Fibroblast of upper back skin (primary cell): ENCODE measurements at places on chromosomes 7 and 10.

GRCh38 chr7:68321776-68322496, 1276.3 kb upstream of the AUTS2 start:
- DNase-seq, result peak; percentile 9

DNA sequence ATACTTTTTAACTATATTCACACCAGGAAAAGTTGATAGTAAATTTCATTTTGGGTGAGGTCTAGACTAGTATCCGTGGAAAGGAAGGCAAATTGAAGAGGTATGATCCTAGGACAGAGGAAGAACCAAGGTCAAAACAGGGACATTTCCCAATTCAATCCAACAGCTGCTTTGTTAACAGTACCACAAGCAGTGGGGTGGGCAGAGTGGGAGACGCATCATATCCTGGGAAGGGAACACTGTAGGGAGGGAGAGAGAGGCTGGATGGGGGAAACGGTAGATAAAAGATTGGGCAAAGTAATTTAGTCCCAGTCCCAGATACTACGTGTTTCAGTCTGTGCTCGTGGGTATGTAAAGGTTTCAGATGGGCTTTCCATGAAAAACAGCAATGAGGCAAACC, 9.2 kb upstream of the FAS start:
- DNase-seq, result no peak

DNA sequence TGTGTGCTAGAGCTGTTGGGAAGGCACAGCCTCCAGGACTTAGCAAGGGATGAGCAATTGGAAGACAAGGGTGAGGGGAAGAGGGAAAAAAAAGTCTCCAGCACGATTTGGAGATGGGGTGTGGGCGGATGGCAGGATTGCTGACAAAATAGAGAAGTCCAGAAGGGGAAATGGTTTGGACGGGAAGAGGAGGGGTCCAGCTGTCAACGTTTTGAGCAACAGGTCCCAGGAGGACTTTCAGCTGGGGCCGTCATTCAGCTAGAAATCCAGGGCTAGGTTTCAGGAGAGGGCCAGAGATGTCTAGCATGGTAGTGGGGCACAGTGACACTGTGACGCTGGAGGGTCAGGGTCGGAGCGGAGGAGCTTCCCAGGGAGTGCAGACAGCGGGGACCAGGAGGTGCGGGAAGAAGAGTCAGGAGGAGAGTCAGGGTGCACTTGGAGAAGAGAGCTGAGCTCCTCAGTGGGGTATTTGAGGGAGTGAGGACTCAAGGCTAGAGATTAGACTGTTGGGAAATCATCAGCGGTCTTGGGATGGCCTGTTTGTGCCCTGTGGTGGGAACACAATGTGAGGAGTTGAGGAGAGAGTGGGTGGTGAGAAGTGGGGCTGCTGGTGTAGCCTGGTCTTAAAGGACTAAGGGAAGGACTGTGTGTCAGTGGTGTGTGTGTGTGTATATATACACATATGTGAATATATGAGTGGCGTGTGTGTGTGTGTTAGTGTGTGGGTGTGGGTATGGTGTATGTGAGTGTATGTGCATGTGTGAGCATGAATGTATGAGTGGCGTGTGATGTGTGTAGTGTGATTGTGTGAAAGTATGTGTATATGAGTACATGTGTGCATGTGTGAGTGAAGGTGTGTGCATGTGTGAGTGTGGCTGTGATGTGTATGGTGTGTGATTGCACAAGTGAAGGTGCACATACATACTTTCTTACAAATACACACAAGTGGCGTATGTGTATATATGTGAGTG, 3.8 kb downstream of the ZYX start:
- DNase-seq, result no peak

GRCh38 chr7:105191331-105191730, 177.3 kb downstream of the KMT2E start:
- no peak for DNase-seq

GRCh38 chr10:62817121-62817765, 1.1 kb upstream of the EGR2 start:
- peak; percentile 21 for DNase-seq

- no peak for DNase-seq
Measured at GRCh38 chr7:49563693-49564378, 209.6 kb upstream of the VWC2 start.

DNA sequence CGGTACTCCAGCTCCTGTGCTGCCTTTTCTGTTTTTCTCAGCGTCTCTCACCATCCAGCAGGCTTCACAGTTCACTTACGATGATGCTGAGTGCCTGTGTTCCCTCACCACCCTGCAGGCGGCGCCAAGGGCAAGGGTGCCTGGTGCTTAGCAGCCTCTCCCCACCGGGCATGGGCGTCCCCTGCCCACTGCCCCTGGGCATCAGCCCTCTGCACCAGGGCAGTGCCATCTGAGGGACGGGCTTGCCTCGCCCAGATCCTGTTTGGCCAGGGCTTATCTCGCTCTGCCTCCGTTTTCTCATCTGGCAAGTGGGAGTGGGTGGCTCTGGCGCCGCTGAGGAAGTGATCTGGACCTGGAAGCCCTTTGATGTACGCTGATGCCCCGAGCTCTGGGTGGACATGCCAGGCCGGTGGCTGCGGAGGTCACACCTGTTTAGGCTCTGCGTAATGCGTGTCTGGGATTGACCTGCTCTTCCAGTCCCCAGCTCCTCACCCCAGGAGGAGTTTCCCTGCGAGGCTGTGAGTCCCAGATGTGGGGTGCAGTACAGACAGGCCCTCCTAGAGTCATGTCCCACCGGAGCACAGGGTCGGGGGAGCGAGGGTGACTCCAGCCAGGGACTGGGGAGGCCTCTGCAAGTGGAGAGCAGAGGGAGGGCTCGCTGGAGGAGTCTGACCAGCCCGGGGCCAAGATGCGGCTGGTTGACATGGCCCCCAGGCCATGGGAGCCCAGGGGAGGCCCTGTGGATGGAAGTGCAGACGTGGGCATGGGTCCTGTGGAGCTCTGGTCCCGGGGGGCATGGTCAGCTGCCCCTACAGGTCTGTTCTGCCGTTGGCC, 11.8 kb downstream of the TTYH3 start:
- no peak for DNase-seq

DNA sequence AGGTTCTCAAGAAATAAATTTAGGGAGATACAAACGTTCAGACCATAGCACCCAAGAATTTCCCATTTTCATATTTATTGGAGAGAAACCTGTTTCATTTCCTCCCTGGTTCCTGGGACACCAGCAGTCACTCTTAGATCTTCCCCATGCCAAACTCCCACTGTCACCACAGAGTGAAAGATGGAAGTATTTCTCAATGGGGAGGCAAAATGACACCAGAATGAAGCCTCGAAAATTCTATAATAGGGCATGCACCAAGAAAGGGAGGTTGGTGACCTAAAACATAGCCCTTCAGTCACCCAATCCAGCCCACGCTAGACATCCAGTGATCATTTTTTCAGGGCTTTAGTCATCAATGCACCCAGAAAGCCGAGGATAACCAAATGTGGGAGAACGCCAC, 148.1 kb upstream of the PLXDC2 start:
- DNase-seq, result no peak

DNA sequence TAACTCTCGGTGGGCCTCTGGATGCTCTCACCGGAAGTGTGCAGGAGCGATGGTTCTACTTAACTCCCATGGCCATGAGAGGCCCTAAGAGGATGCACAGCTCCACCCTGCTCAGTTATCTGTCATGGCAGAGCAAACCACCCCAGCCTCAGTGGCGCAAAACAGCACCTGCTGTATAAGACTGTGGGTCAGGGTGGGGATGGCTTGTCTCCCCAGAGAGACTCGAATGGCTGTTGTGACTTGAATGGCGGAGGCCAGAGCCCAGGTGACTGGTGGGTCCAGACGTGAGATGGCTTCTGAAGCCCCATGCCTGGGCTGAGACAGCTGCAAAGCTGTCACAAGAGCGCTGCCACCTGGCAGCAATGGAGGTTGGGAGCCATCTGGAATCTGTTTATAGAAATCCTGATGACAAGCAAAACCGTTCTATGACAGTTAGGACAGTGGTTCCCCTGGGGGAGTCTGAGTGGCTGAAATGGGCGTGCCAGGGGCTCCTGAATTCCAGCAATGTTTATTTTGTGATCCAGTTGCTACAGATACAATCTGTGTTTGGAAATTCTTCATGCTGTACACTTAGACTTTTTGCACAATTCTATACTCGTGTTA, 490.5 kb downstream of the TCERG1L start:
- no peak for DNase-seq

- DNase-seq, result no peak
Measured at GRCh38 chr7:150735596-150736358, 1.4 kb upstream of the GIMAP5 start.

DNA sequence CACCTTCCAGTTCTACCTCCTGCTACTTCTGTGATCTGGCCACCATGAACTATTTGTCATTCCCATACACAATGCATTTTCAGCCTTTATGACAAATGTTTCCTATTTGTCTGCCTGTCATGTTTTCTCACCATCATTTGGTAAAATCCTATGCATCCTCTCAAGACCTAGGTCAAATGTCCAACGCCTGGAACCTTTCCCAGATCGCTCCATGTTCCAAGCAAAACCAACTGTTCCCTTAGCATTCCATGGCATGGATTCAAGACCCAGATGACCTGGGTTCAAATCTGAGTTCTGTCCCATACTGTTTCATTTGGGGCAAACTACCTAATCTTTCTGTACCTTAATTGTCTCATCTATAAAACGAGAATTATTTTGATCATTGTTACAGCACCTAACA, 98.9 kb downstream of the USP6NL start:
- DNase-seq, result no peak

DNA sequence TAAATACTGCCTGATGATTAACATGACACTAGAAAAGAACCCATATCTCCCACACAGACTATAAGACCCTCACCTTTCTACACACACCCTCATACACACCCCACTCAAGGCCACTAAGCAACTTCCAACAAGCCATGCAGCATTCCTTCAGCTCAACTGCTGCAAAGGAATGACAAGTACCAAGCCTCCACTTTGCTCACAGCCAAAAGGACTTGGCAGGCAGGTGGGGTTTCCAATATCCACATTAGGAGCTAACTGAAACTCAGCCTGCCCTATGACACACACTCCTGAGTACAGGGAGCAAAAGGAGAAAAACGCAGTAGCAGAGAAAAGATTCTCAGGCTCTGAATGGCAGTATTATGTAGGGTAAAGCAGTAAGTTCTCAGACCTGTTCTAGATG, 13.4 kb downstream of the USP54 start:
- DNase-seq, result peak; percentile 31

DNA sequence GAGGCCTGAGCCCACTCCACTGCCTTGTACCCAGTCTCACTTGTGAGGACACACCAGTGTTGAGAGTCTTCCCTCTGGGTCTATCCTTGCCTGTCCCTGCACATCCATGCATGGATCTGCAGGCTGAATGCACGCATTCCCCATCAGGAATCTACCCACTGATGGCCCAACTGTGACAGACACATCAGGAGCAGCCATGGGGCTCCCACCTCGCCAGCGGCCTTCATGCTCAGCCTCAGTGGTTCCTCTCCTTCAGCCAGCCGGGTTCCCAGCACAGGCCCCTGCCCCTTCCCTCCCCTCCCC, 21.3 kb downstream of the ANTXRL start:
- no peak for DNase-seq

DNA sequence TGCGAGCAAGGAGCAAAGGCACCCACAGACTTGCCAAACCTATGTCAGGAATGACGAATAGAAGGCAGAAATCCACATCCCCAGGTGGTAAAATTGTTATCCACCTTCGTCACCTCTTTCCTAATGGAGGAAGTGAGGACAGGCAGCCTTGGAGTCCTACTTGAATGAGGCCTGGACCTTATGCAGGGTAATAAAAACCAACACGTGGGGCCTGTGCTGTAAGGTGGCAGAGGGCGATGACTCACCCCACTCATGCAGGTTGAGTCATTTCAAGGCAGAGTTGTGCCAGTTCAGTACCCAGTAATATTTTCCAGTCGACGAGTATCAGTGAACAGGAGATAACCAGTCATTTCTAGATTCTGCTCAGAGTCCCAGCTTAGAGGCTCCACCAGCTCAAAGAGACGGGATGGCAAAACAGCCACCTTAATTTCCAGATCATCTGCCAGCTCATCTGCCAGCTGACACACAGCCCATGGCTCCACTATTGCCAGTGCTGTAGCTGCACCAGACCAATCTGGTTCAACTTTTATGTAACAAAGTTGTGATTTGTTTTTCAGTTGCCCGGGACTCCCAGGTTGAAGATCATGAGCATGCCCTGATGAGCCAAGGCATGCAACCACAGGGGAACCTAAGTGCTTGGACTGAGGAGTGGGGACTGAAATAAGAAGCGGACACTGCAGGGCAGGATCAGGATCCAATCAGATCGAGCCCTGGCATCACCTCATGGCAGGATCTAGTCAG, 176.2 kb upstream of the ITGB1 start:
- DNase-seq, result peak; percentile 67

GRCh38 chr7:69190025-69190424, 408.2 kb upstream of the AUTS2 start:
- no peak for DNase-seq

DNA sequence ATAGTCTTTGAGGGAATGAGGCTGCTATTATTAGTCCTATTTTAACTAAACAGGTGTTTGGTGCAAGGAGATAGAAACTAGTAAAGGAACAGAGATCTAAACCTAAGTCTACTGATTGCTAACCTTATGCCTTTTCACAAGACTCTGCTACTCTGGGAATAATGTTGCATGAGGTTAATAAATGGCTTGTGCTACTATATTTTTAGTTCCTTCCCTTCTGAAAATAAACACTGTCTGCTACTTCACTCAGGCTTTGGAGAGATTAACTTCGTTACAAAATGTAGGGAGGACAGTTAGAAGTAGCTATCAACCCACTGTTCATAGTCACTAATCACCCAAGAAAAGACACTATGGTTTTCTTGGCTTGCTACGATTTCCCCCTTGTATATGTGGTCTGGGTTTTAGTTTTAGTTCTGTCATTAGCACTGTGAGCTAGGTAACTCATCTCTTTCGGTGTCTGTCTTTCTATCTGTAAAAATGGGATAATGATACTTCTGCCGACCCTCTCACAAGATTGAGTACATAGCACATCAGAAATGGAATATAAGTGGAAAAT, 296.2 kb downstream of the LRRTM3 start:
- no peak for DNase-seq

- no peak for DNase-seq
Measured at GRCh38 chr10:85175635-85176034, 847.2 kb downstream of the CCSER2 start.

DNA sequence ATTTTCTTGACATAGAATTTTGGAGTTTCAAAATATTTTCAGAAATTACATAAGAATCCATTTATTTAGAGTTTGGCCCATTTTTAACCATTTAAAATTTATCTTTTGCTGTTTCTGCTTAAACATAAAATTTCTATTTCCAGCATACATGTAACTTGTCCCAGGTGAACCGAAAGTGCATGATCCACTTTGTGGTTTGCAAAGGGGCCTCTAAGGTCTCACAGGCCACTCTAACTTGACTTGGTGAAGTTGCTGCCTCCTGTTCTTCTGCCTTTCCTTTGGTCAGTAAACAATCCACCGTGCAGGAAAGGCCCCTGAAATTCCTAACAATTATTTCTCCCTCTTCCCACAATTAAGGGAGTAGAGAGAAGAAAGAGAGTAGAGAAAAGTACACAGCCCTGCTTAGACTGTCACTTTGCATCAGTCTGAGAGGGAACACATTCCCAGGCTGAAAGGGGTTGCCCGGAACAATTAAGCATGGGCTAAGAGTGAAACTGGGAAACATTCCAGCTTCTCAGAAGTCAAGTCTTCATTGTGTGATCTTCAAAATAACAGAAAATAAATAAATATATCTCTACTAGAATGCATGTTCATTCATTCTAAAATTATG, 79.5 kb upstream of the SEMA3A start:
- DNase-seq, result no peak
